RPMI7951 (cell line): ENCODE measurements at places on chromosomes 5 and 9. TPM values are rescaled to one million over a fixed set of nuclear protein-coding genes. Genes with fewer than 3 reads are reported as not detected.

The AHRR gene
- total RNA-seq = 51.8 and 62.2 TPM in 2 replicates

The GCNT1 gene
- 1.2 and 1.7 TPM in 2 replicates for total RNA-seq

The PTAR1 gene
- 53.5 and 58.0 TPM in 2 replicates for total RNA-seq

The CSF1R gene
- 2.5 and 4.3 TPM in 2 replicates for total RNA-seq

The IL13 gene
- not detected in 2 replicates for total RNA-seq

The CDX1 gene
- 0.24 and 0.98 TPM in 2 replicates for total RNA-seq

The SLC6A18 gene
- not detected in 2 replicates for total RNA-seq

The AMACR gene
- 8.2 and 12.6 TPM in 2 replicates for total RNA-seq

The FBP1 gene
- not detected in 2 replicates for total RNA-seq

The TMEM174 gene
- not detected in 2 replicates for total RNA-seq
